ENCODE measurements at places on chromosomes 7 and 10.

DNA sequence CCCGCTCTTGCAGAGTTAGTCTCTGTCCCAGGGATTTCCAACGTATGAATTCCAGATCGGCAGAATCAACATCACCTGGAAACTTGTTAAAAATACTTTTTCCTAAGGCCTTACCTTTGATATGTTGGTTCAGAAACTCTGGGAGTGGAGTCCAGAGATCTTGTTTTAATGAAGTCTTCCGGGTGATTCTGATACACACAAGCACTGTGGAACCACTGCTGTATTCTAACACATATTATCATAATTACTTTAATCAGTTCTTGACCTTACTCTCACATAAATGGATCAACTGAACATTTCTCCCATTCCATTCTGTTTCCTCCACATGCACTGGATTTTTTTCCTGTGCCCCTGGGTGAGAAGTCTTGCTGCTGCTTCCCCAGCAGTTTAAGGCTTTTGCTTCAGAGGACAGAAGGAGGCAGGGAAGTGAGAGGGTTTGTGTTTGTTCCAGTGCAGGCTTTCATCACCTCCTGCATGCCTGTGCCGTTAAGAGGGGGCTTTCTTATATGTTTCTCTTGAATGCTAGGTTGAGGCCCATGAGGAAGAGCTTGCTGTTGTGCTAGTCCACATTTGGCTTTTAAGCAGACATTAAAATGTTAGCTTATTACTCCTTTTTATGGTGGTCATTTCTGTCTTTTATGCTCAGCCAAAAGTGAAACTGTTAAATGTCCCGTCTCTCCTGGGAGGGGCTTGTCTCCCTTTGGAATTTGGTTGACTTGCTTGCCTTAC lies 32.4 kb downstream of the CCSER2 start:
- DNase-seq = no peak

- DNase-seq = no peak
These were observed 582.8 kb upstream of the NRP1 start for GRCh38 chr10:33917069-33917780.

GRCh38 chr10:27252267-27253000 lies 11.8 kb upstream of the ACBD5 start:
- peak; percentile 77 for DNase-seq

GRCh38 chr10:63268798-63269503 lies 135.8 kb downstream of the NRBF2 start:
- peak; percentile 59 for DNase-seq

- no peak for DNase-seq
These were observed 240.5 kb downstream of the ETV1 start for GRCh38 chr7:13748998-13749397.
